Activated naive CD8-positive, alpha-beta T cell treated with anti-CD3 and anti-CD28 coated beads, Interleukin-2, amount 10 ng/mL, durations not matched to agents 7 days and 5 days (primary cell): ENCODE measurements at places on chromosomes 4 and X. TPM values are rescaled to one million over a fixed set of nuclear protein-coding genes. Genes with fewer than 3 reads are reported as not detected.
A peak's percentile ranks its signal among the peaks of the same experiment; 100 is the strongest.

- H3K27me3 ChIP-seq: no peaks in the 10 kb centered on the region
- DNase-seq: no peak
- peaks cover 8% of the 10 kb centered on the region for H3K4me1 ChIP-seq
- H3K27ac ChIP-seq: no peak overlapping the region
- no peak overlapping the region for H3K4me3 ChIP-seq
Measured at GRCh38 chr4:40557736-40558135, 71.9 kb downstream of the RBM47 start.

The CACNA1F gene
- 1.7 TPM for total RNA-seq

DNA sequence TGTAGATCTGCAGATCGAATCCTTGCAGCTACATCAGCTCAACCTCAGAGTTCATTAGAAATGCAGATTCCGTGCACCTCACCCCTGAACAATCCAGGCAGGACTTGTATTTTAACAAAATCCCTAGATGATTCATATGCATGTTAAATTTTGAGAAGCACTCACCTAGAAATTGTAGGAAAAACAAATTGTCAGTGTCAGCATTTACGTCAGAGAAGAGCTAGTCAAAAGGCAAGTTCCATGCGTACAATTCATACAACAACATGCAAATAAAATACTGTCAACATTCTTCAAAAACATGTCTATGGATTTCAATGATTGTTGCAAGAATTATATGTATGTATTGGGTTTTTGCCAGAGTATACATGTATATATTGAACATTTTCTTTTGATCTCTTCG is 504.5 kb downstream of the NLGN4X start:
- H3K4me1 ChIP-seq: no peaks in the 10 kb centered on the region
- H3K27me3 ChIP-seq: no peaks in the 10 kb centered on the region
- no peak for DNase-seq
- H3K36me3 ChIP-seq: no peaks in the 10 kb centered on the region
- H3K27ac ChIP-seq: no peak overlapping the region
- no peak overlapping the region for H3K4me3 ChIP-seq

GRCh38 chr4:4637710-4638109 is 95.9 kb upstream of the STX18 start:
- no peaks in the 10 kb centered on the region for H3K27me3 ChIP-seq
- no peak overlapping the region for H3K4me3 ChIP-seq
- no peaks in the 10 kb centered on the region for H3K4me1 ChIP-seq
- DNase-seq: no peak
- H3K27ac ChIP-seq: no peak overlapping the region

- H3K27me3 ChIP-seq: peaks cover 30% of the 10 kb centered on the region
- DNase-seq: no peak
- no peak overlapping the region for H3K4me3 ChIP-seq
- no peaks in the 10 kb centered on the region for H3K36me3 ChIP-seq
- no peaks in the 10 kb centered on the region for H3K4me1 ChIP-seq
Measured at GRCh38 chr4:80213117-80213815, 16.0 kb downstream of the PRDM8 start.

DNA sequence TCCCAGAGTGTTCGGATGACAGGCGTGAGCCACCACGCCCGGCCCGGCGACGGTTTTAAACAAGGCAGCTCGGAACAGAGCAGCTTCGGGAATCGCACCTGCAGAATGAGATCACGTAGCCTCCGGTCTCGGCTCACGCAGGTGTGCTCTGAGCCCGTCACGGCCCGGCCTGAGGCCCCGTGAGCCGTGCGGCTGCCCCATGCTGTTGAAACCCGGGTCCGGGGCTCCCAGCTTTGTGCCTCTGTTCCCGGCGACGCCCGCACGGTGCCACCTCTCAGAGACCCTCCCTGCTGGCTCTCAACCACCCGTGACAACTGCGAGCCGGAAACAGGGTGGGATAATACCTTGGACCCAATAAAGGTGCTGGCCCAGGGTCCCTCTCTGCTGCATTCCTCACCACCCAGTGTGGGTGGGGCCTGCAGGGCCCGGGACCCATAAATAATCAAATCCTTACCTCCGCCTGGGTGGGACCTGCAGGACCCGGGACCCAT is 13.4 kb upstream of the PLCXD1 start:
- peak; percentile 19 for DNase-seq
- H3K4me1 ChIP-seq: peaks cover 2% of the 10 kb centered on the region
- no peaks in the 10 kb centered on the region for H3K27me3 ChIP-seq

The ATG4A gene
- total RNA-seq: 10.3 TPM

The OTC gene
- not detected for total RNA-seq

DNA sequence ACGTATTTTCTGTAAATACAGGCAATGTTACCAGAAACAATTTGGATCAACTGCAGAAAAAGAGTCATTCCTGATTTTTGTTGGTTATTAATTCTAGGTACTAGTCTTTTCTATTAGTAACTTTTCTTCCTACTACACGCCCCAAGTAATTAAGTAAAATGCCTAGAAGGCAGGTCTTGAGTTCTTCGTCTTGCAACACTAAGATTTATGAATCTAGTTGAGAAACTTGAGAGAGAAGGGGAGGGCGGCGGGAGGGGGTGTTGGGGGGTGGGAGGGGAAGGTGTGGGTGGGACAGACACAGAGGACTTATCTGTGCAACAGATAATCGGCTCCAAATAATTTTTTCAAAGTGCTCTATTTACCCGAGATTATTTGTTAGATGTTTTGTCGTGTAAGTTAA is 3.0 kb downstream of the RAP2C start:
- DNase-seq: no peak
- peaks cover 15% of the 10 kb centered on the region for H3K4me1 ChIP-seq
- peak overlapping the region; percentile 93 for H3K4me3 ChIP-seq
- H3K27me3 ChIP-seq: no peaks in the 10 kb centered on the region
- H3K27ac ChIP-seq: peak overlapping the region; percentile 91

- no peak overlapping the region for H3K27ac ChIP-seq
- no peak for DNase-seq
- no peak overlapping the region for H3K4me3 ChIP-seq
- peaks cover 22% of the 10 kb centered on the region for H3K27me3 ChIP-seq
- H3K36me3 ChIP-seq: peaks cover 5% of the 10 kb centered on the region
- H3K4me1 ChIP-seq: peaks cover 36% of the 10 kb centered on the region
Measured at GRCh38 chr4:16894406-16894805, 4.0 kb downstream of the LDB2 start.

DNA sequence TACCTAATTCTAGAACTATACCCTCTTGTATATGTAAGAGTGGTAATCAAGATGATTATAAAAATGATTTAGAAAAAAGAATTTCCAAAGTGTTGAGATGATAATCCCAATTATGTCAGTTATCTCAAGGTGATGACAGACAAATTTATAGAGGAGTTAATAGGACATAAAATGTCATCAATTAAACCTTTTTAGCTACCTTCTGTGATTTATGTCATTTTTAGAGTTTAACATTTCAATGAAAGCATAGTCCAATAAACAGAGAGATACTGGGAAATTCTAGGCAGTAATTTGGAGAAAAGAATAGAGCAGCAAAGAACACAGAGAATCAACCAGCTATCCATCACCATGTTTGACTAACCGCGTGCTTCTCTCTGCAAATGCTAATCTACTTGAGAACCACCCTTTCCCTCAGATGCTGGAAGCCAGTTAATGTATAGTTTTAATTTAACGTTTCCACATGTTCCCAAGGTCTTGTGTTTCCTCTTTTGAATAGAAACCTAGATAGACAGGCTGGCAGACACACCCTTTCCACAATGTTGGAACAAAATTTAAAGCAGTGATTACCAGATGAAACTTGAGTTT is 433.1 kb upstream of the FAM241A start:
- no peak overlapping the region for H3K4me3 ChIP-seq
- no peaks in the 10 kb centered on the region for H3K36me3 ChIP-seq
- H3K4me1 ChIP-seq: no peaks in the 10 kb centered on the region
- no peak for DNase-seq
- H3K27me3 ChIP-seq: no peaks in the 10 kb centered on the region

The PDCL2 gene
- total RNA-seq: not detected

- H3K4me1 ChIP-seq: no peaks in the 10 kb centered on the region
- H3K27me3 ChIP-seq: no peaks in the 10 kb centered on the region
- no peak overlapping the region for H3K4me3 ChIP-seq
- no peaks in the 10 kb centered on the region for H3K36me3 ChIP-seq
- H3K27ac ChIP-seq: no peak overlapping the region
Measured at GRCh38 chrX:83416273-83416672, 91.8 kb upstream of the POU3F4 start.

DNA sequence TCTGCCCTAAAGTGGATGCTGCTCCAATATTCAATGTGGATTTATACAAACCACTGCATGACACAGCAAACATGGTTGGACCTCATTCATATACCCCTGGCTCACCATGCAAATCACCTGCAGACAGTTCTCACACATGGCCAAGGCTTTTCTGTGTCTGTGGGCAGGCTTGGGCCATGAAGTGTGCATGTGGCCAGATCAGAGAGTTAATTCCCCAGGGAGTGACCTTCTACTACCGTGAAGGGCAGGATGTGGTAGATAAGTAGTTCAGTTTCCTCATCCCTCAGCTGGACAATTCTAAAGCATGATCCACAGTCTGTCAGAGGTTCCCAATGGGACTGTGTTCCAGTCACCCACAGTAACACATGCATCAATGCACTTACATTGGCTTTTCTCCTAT is 24.6 kb upstream of the BCLAF3 start:
- H3K4me3 ChIP-seq: no peak overlapping the region
- peaks cover 6% of the 10 kb centered on the region for H3K36me3 ChIP-seq
- H3K27ac ChIP-seq: no peak overlapping the region
- DNase-seq: no peak
- no peaks in the 10 kb centered on the region for H3K4me1 ChIP-seq

The CFP gene
- 14.1 TPM for total RNA-seq

DNA sequence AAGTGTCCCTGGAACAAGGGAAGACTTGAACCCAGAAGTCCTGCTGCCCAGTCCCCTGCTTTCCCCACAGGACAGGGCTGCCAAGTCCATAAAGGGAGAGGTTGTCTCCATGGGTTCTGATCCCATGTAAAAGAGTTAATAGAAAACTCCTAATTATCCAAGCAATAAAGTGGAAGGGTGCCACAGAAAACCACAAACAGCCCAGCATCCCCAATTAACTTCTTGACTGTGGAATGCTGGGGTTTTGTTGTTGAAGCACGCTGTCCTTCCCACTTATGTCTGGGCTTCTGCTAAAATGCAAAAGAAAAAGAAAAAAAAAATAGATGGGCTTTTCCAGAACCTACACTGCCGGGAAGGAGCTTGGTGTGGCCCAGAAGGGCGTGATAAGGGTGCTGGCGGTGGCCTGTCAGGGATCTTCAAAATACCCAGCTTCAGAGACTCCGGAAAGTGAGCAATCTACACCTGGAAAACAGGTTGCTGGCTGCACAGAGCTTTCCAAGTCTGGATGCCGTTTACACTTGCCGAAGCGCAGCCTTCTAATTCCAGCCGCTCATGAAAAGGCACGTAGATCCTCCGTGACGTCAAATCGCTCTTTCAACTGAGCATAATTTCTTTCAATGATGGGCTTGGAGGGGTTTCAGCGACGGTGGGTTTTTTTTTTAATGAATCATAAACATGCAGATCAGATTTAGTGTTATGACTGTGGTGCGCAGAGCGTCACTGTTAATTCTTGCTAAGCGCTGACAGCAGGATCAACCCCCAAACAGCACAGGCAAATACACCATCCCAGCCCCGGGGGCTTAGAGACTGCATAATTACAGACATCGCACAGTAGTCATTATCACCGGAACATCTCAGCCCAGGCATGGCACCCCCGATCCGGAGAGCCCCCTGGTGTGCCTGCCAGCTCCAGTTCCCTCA is 197.6 kb downstream of the BCOR start:
- H3K4me1 ChIP-seq: no peaks in the 10 kb centered on the region
- no peak overlapping the region for H3K27ac ChIP-seq
- H3K36me3 ChIP-seq: no peaks in the 10 kb centered on the region
- peaks cover 6% of the 10 kb centered on the region for H3K27me3 ChIP-seq
- no peak for DNase-seq
- H3K4me3 ChIP-seq: no peak overlapping the region

The CT45A2 gene
- total RNA-seq: not detected

DNA sequence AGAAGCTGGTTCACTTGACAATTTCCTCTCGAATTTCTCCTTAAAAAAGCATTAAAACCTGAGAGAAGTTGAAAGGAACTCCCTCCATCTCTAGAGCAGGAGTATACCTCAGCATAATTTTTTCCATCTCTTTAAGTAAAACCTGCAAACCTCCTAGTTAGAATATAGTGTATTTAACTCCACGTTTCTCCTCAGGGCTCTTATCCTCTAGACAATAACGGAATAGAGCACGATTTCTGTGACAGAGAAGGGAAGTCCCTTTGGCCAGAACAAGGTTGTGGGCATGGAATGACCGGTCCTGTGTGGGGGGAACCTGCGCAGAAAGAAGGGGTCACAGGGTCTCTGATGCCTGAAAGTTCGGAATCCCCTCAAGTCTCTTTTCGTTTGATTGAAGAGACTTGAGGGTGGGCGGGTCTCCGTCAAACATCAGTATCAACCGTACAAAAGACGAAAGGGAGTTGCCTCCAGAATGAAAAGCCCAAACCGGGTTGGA is 697 bp downstream of the ZNF280C start:
- H3K36me3 ChIP-seq: no peaks in the 10 kb centered on the region
- peaks cover 9% of the 10 kb centered on the region for H3K4me1 ChIP-seq
- DNase-seq: no peak
- no peaks in the 10 kb centered on the region for H3K27me3 ChIP-seq
- peak overlapping the region; percentile 89 for H3K4me3 ChIP-seq

DNA sequence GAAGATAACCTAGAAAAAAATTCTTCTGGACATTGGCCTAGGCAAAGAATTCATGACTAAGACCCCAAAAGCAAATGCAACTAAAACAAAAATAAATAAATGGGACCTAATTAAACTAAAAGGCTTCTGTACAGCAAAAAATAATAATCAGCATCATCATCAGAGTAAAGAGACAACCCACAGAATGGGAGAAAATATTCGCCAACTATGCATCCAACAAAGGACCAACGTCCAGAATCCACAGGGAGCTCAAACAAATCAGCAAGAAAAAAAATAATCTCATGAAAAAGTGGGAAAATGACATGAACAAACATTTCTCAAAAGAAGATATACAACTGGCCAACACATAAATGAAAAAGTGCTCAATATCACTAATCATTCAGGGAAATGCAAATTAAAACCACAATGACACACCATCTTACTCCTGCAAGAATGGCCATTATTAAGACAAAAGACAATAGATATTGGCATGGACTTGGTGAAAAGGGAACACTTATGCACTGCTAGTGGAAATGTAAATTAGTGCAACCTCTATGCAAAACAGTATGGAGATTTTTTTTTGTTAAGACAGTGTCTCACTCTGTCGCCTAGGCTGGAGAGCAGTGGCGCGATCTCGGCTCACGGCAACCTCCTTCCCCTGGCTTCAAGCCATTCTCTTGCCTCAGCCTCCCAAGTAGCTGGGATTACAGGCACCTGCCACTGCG is 29.9 kb downstream of the ELF2 start:
- no peak overlapping the region for H3K4me3 ChIP-seq
- peaks cover 5% of the 10 kb centered on the region for H3K27me3 ChIP-seq

The SPANXN1 gene
- total RNA-seq: not detected

DNA sequence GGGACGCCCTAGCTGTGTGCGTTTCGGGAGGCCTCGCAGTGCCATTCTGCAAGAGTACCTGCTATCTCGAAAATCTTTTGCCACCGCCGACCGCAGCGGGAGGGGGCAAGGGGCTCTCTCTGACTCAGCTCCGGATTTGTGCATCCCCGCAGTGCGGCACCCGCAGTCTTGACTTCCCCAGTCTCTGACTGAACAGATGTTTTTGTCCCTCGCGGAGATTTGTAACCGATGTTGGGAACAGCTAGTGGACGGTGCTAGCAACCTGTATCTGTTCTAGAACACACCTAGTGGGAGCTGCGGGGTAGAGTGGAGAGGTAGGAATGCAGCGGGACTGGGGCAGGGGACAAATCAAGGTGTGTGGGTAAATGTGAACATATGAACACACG is 17.2 kb downstream of the NKX6-1 start:
- peaks cover 12% of the 10 kb centered on the region for H3K4me1 ChIP-seq
- H3K27me3 ChIP-seq: peaks cover 67% of the 10 kb centered on the region
- peaks cover 2% of the 10 kb centered on the region for H3K36me3 ChIP-seq
- peak overlapping the region; percentile 45 for H3K27ac ChIP-seq
